Stimulated activated CD8-positive, alpha-beta memory T cell treated with anti-CD3 and anti-CD28 coated beads, Interleukin-12 subunit alpha, Interleukin-12 subunit beta, amount 100 ng/mL, for 1 hour (primary cell): ENCODE measurements at places on chromosomes 2 and 18.

DNA sequence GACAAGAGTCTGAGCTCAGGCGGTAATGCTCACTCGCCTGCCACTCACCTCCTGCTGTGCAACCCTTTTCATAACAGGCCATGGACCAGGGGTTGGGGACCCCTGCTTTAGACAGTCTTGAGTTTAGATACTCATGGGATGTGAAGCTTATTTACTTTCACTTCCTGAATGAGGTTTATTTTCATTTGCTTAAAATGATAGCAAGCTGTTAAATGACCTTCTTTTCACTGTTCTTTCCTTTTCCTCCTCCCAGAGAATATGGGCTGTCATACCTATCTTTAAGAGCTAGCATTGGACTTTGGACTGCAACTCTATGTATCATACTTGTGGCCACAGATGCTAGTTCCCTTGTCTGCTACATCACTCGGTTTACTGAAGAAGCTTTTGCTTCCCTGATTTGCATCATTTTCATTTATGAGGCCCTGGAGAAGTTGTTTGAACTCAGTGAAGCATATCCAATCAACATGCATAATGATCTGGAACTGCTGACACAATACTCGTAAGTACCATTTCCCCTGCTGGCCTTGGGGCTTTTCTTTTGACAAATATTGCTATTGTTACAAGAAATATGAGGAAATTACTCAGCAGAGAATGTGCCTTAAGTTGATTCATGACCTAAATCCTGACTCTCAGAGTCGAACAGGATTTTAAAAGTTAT is 168.5 kb downstream of the DPP4 start:
- DNase-seq, result no peak

- DNase-seq, result no peak
Measured at GRCh38 chr2:171083451-171083850, 77.2 kb downstream of the TLK1 start.

- DNase-seq, result no peak
Measured at GRCh38 chr18:36179562-36180355, 7.5 kb upstream of the MOCOS start.

DNA sequence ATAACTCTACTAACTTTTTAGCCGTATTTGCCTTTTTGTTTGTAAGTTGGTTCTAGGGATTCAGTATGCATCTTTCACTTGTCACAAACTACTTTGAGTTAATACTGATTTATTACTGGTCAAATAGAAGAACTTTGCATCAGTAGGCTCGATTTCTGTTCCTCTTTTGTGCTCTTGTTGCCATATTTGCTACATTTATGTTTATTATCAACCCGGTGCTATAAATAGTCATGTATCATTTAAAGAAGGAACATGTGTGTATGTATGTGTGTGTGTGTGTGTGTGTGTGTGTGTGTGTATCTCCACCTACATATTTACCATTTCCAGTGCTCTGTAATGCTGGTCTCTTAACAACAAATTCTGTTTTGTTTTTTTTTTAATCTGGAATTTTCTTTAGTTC is 79.6 kb upstream of the B3GNT7 start:
- no peak for DNase-seq

DNA sequence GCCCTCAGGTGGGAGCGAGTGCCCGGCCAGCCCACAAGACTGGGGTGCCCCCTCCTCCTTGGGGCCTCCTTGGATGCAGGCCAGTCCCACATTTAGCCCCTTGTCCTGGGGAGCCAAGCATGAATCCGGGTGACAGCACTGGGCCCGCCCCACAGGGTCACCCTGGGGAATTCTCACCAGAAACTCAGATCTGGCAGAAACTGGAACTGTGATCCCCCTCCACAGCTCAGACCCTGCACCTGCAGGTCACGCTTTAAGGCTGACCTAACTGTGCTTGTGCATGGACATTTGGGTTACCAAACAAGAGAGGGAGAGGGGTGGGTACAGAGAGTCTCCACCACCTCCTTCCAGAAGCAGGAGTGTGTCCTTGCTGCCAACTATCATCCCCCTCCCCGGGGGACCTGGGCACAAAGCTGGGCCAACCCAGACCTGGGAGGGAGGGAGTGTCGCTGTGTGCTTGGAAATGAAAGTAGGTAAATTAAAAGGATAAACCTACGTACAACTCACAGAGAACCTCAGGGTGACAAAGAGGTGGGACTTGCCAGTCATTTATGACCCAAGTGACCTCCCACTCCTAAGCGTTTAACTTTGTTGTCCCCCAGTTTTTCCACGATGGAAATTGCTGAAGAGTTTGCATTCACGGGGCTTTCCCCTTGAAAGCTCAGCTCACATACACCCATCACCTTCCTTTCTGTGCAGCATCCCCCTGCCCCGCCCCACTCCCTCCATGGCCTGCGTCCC is 9.1 kb downstream of the ITM2C start:
- no peak for DNase-seq
